ENCODE measurements at places on chromosomes 2 and 18.

- DNase-seq: no peak
- peaks cover 84% of the 10 kb centered on the region for H3K36me3 ChIP-seq
- H3K27ac ChIP-seq: no peak overlapping the region
- H3K4me3 ChIP-seq: no peak overlapping the region
- no peaks in the 10 kb centered on the region for H3K27me3 ChIP-seq
- no peaks in the 10 kb centered on the region for H3K4me1 ChIP-seq
Measured at GRCh38 chr2:69095305-69095704, 82.3 kb downstream of the ANTXR1 start.

DNA sequence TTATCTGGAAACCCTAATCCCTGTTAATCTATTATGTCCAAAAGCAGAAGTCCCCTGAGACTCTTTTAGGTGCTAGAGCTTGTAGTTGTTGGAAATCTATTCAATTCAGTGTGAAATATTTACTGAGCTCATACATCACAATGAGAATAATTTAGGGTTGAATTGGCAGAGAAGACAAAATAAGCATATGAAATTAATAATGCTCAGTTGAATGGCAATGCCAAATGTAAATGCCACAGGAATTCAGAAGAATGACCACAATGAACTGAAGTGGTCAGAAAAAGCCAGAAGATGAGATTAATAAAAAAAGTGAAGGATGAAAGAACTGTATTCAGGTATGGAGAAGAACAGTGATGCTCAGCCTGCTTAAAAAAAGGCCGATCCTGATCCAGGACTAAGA lies 8.0 kb upstream of the STAT4 start:
- no peak overlapping the region for H3K27ac ChIP-seq
- no peaks in the 10 kb centered on the region for H3K27me3 ChIP-seq
- no peaks in the 10 kb centered on the region for H3K4me1 ChIP-seq

DNA sequence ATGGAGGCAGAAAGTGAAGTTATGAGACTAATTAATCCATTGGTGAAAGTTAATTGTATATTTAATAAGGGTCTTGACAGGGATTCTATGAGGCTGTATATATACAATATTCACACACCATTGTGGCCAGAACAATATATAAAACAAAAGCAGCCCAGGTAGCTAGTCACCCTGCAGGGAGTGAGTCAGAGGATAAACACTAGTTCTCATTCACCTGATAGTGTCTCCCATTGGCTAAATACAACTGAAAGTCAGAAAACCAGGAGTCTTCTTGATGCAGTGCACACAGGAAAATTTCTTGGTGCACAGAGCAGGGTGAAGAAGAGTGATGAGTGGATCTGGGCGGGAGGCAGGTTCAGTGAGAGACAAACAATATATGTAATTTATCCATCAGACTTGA lies 465.2 kb downstream of the ERBB4 start:
- no peaks in the 10 kb centered on the region for H3K36me3 ChIP-seq
- no peak overlapping the region for H3K4me3 ChIP-seq
- H3K27me3 ChIP-seq: no peaks in the 10 kb centered on the region

- no peaks in the 10 kb centered on the region for H3K36me3 ChIP-seq
- H3K4me3 ChIP-seq: no peak overlapping the region
- no peak overlapping the region for H3K27ac ChIP-seq
- no peak for DNase-seq
- H3K27me3 ChIP-seq: no peaks in the 10 kb centered on the region
Measured at GRCh38 chr2:64745562-64745961, 91.8 kb upstream of the SERTAD2 start.

GRCh38 chr18:72160510-72161445 lies 383.4 kb downstream of the CBLN2 start:
- no peaks in the 10 kb centered on the region for H3K36me3 ChIP-seq
- H3K4me3 ChIP-seq: no peak overlapping the region
- DNase-seq: no peak
- no peaks in the 10 kb centered on the region for H3K4me1 ChIP-seq

- no peak overlapping the region for H3K4me3 ChIP-seq
- peaks cover 54% of the 10 kb centered on the region for H3K27me3 ChIP-seq
- H3K36me3 ChIP-seq: no peaks in the 10 kb centered on the region
- no peaks in the 10 kb centered on the region for H3K4me1 ChIP-seq
- no peak overlapping the region for H3K27ac ChIP-seq
- peak; percentile 77 for DNase-seq
Measured at GRCh38 chr2:2328848-2329247, 2.2 kb downstream of the MYT1L start.

DNA sequence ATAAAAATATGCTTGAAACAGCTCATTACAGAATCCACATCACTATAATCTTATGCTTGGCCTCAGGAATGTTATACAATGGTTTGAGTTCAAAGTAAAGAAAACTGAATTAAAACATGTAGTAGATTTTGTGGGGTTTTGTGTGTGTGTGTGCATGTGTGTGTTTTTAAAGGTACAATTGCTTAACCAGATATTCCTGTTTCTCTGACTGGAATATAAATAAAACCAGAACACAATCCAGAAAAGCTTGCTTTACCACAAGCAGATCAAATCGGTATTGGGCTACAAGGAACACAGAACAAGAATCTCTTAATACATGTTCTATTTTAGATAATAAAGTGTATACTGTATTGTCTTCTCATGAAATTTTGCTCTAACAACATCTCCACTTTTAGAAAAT lies 110.0 kb downstream of the TMEM247 start:
- H3K36me3 ChIP-seq: peaks cover 16% of the 10 kb centered on the region
- no peaks in the 10 kb centered on the region for H3K4me1 ChIP-seq
- no peak overlapping the region for H3K27ac ChIP-seq
- no peak overlapping the region for H3K4me3 ChIP-seq

- H3K4me3 ChIP-seq: no peak overlapping the region
- H3K4me1 ChIP-seq: no peaks in the 10 kb centered on the region
- no peak for DNase-seq
- no peak overlapping the region for H3K27ac ChIP-seq
Measured at GRCh38 chr2:134900151-134900550, 18.5 kb upstream of the CCNT2 start.

DNA sequence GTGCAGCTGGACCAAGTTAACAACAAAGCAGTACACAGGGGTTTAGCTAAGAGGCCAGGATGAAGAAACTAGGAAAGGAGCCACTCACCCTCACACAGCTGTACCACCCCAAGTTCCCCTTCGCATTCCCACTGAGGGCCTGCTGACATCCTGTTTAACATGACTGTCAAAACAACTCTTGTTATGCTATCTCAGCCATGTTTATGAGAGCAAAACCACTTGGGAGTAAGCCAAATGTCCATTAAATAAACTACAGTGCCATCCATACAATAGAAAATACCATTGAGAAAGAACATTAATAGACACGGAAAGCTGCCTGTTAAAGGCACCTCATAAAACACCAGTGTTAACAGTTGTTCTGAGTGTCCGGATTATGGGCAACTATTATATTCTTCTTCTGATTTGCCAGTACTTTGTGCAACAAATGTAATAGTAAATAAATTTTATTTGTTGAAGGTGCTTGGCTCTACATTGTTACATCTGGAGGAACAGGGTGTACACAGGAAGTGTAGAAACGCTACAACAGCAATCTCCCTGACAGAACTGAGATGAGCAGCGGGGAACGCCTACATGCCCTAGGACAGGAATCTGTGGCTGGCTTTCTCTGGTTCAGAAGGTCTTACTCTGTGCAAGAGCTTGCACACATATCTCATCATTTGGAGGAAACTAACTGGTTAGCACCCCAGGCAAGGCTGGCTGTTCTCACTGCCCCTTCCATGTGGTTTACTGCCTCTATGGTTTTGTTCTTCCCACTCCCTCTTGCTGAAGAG lies 85.6 kb downstream of the EHD3 start:
- H3K4me3 ChIP-seq: no peak overlapping the region
- H3K36me3 ChIP-seq: no peaks in the 10 kb centered on the region
- no peaks in the 10 kb centered on the region for H3K4me1 ChIP-seq
- peaks cover 8% of the 10 kb centered on the region for H3K27me3 ChIP-seq
- no peak overlapping the region for H3K27ac ChIP-seq

- no peak overlapping the region for H3K4me3 ChIP-seq
- DNase-seq: no peak
- no peaks in the 10 kb centered on the region for H3K27me3 ChIP-seq
- no peaks in the 10 kb centered on the region for H3K4me1 ChIP-seq
- no peak overlapping the region for H3K27ac ChIP-seq
Measured at GRCh38 chr2:189818249-189819038, 34.2 kb downstream of the PMS1 start.

DNA sequence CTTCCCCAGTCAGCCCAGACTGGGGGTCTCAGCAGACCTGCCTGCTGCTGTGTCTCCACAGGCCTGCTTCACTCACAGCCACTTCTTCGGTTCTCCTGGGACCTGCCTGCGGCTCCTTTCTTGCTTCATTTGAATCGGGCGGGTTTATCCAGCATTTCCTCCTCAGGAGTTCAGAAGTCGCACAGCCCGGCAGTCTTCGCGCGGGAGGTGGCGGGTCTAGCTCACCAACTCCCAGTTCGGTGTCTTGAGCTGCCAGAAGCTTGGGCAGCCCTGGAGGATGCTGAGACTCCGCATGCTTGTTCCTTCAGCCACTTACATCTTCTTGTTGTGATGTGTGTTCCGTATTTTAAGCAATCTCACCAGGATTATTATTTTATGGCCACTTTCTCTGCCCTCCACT lies 10.8 kb downstream of the D2HGDH start:
- H3K27me3 ChIP-seq: peaks cover 3% of the 10 kb centered on the region
- no peak overlapping the region for H3K4me3 ChIP-seq
- no peak overlapping the region for H3K27ac ChIP-seq
- no peak for DNase-seq

DNA sequence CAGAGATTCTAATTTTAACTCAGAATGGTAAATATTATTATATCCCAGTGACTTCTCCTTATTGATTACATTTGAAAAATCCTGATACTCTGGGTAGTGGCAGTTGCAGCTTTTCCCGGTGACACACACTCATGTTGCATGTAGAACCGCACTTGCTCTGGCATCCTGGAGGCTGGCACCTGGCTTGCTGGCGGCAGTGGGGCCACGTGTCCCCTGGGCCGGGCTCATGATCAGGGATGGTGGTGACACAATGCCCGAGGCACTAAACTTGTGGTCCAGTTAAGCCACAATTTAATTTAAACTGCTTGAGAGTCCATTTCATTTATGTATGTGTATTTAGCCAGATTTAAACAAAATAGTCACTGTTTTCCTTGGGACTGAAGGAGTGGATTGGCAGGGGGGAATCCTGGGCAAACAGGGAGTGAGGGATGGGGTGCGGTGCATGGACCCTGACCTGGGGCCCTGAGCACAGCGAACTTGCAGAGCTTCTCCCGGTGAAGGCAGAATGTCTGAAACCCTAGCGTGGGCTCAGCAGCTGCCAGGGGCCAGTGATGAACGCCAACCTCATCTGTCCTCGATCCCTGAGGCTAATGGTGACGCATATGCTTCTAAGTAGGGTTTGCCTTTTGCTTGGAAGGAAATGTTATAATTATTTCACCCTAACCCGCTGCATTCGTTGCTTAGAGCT lies 50.0 kb downstream of the KCNG2 start:
- no peak overlapping the region for H3K4me3 ChIP-seq
- peaks cover 5% of the 10 kb centered on the region for H3K4me1 ChIP-seq
- H3K36me3 ChIP-seq: no peaks in the 10 kb centered on the region
- H3K27me3 ChIP-seq: peaks cover 3% of the 10 kb centered on the region

GRCh38 chr18:74190086-74190485 lies 41.8 kb downstream of the TIMM21 start:
- no peaks in the 10 kb centered on the region for H3K36me3 ChIP-seq
- no peak for DNase-seq
- peaks cover 8% of the 10 kb centered on the region for H3K27me3 ChIP-seq
- H3K4me1 ChIP-seq: peaks cover 19% of the 10 kb centered on the region
- no peak overlapping the region for H3K27ac ChIP-seq

DNA sequence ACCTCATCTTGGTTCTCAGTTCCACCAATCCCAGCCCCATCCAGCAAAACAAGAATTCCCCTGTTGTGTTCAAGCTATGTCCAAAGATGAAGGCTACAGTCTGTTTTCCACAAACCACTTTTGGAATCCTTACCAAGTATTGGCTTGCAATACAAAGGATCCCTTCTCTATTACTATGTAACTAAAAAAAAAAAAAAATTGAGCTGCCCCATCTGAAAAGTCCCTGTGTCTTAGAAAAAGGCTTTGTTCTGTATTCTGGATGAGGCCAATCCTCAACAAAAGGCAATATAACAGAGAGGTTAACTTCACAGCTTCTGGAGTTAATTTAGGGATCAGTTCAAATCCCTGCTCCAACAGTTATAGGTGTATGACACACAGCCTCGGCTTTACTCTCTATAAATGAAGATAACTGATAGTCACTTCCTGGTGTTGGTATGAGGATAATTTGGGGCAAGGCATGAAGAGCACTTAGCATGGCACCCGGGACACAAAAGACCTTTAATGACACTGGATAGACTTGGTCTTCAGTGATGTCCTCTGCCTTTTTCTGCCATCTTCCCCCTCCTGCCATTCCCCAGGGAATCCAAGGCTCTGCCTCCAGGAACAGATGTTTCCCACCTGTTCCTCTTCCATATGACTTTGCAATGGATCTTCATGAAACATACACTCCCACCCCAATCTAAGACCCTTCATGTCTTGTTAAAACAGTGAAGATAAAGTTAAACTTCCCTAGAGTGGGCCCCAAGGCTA lies 61.2 kb upstream of the ATL2 start:
- peaks cover 34% of the 10 kb centered on the region for H3K4me1 ChIP-seq
- no peaks in the 10 kb centered on the region for H3K36me3 ChIP-seq
- H3K27ac ChIP-seq: no peak overlapping the region
- no peak overlapping the region for H3K4me3 ChIP-seq

- peak; percentile 1 for DNase-seq
- no peak overlapping the region for H3K4me3 ChIP-seq
- peaks cover 4% of the 10 kb centered on the region for H3K36me3 ChIP-seq
- H3K27me3 ChIP-seq: no peaks in the 10 kb centered on the region
- peaks cover 4% of the 10 kb centered on the region for H3K4me1 ChIP-seq
- H3K27ac ChIP-seq: no peak overlapping the region
Measured at GRCh38 chr2:240463274-240463865, 27.9 kb downstream of the GPC1 start.

GRCh38 chr2:122843503-122843902 lies 1088.1 kb downstream of the TSN start:
- no peak overlapping the region for H3K27ac ChIP-seq
- H3K4me1 ChIP-seq: no peaks in the 10 kb centered on the region
- H3K27me3 ChIP-seq: no peaks in the 10 kb centered on the region
- no peaks in the 10 kb centered on the region for H3K36me3 ChIP-seq

- H3K4me1 ChIP-seq: no peaks in the 10 kb centered on the region
- DNase-seq: no peak
- no peak overlapping the region for H3K27ac ChIP-seq
- H3K36me3 ChIP-seq: no peaks in the 10 kb centered on the region
- no peaks in the 10 kb centered on the region for H3K27me3 ChIP-seq
- H3K4me3 ChIP-seq: no peak overlapping the region
Measured at GRCh38 chr2:57885742-57886141, 160.9 kb upstream of the VRK2 start.

- H3K4me1 ChIP-seq: no peaks in the 10 kb centered on the region
- H3K27me3 ChIP-seq: no peaks in the 10 kb centered on the region
- H3K36me3 ChIP-seq: no peaks in the 10 kb centered on the region
- no peak for DNase-seq
- no peak overlapping the region for H3K27ac ChIP-seq
Measured at GRCh38 chr2:150674283-150674682, 186.8 kb upstream of the RND3 start.

GRCh38 chr2:72497763-72498162 lies 328.1 kb downstream of the EXOC6B start:
- H3K4me1 ChIP-seq: no peaks in the 10 kb centered on the region
- DNase-seq: no peak
- H3K4me3 ChIP-seq: no peak overlapping the region
- H3K27me3 ChIP-seq: no peaks in the 10 kb centered on the region

- H3K36me3 ChIP-seq: peaks cover 19% of the 10 kb centered on the region
- DNase-seq: no peak
- no peak overlapping the region for H3K4me3 ChIP-seq
- peaks cover 12% of the 10 kb centered on the region for H3K4me1 ChIP-seq
- no peaks in the 10 kb centered on the region for H3K27me3 ChIP-seq
Measured at GRCh38 chr2:132804051-132804450, 134.0 kb upstream of the LYPD1 start.
